Activated naive CD8-positive, alpha-beta T cell treated with anti-CD3 and anti-CD28 coated beads, Interleukin-2, amount 10 ng/mL, durations not matched to agents 7 days and 5 days (primary cell): ENCODE measurements at places on chromosomes 3 and 15. TPM values are rescaled to one million over a fixed set of nuclear protein-coding genes. Genes with fewer than 3 reads are reported as not detected.
A peak's percentile ranks its signal among the peaks of the same experiment; 100 is the strongest.

Gene FRMD5
- total RNA-seq = 0.26 TPM

Gene SLC28A2
- total RNA-seq = not detected

Gene SAMMSON
- total RNA-seq = not detected

Gene ANKUB1
- total RNA-seq = not detected

Gene GOLGA8K
- total RNA-seq = 4.0 TPM

Gene CLDN11
- total RNA-seq = not detected

Gene IMPG2
- total RNA-seq = 0.42 TPM

Gene ADIPOQ
- not detected for total RNA-seq

Gene TRPM7
- total RNA-seq = 47.0 TPM

Gene APBA2
- 65.1 TPM for total RNA-seq

- DNase-seq = no peak
These were observed 549.0 kb downstream of the IGSF11 start for GRCh38 chr3:118485693-118486092.

- DNase-seq = no peak
These were observed 53.3 kb upstream of the AMOTL2 start for GRCh38 chr3:134427400-134428111.

- DNase-seq = no peak
These were observed 38.4 kb downstream of the TMEM158 start for GRCh38 chr3:45187694-45188141.

DNA sequence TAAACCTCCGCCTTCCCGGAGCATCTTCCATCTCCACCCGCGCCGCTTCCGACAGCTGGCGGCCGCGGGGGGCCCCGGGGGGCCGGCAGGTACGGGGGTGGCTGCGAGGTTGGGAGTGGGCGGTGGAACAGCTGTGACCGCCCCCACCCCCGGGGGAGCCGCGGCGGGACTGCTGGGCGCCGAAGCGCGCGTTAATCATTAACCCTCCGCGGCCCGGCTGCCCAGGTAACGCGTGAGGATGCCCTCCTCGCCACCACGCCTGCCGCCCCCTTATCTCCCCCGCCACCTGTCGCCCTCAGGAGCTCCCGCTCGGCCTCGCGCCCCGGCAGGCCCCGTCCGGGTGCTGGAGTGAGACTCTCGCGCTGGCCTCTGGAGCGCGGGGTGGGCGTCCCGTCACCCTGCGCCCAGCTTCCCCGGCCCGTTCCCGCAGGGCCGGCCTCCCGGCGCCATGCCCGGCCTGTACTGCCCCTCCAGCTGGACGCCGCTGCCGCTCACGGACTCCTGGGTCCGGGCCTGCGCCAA is 757 bp downstream of the VWA5B2 start:
- DNase-seq = no peak

- no peak for DNase-seq
These were observed 135.0 kb upstream of the PRICKLE2 start for GRCh38 chr3:64360280-64360679.

- DNase-seq = no peak
These were observed at the start of gene LRRC31 for GRCh38 chr3:169869484-169870220. Gene LRRC31, minus strand, starts transcription at chr3:169869935. Its CDS starts 128 bp downstream, at chr3:169869807.

DNA sequence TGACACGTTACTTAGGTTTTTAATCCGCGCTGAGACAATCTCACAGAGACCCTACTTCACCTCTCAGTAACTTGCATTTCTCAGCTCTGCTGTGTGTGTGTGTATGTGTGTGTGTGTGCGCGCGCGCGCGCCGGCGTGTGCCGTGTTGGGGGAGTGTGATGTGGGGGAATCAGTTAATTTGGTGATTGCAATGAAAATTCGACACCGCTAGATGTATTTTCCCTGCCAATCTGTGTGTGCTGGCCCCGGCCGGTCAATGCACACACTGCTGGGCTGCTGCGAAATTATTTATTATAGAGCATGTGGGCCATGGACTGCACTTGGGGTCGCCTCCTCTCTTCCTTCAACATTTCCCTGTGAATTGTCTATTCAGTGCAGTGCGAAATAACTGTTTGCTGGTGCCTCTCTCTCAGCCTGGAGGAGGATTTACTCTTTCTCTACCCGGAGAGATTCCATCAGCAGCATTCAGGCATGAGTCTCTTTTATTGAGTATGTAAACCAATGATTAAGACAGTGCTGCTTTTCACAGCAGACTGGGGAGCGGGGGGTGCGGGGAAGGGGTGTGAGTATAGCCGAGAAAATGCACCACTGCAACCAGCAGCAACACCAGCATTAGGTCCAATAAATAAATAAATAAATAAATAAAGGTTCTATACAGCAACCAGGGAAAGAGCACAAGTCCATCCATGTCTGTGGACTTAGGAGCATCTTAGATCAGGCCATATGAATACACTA is 2.9 kb downstream of the CADM2 start:
- DNase-seq = no peak

- DNase-seq = no peak
These were observed 129.1 kb downstream of the NTRK3 start for GRCh38 chr15:88127432-88127790.

DNA sequence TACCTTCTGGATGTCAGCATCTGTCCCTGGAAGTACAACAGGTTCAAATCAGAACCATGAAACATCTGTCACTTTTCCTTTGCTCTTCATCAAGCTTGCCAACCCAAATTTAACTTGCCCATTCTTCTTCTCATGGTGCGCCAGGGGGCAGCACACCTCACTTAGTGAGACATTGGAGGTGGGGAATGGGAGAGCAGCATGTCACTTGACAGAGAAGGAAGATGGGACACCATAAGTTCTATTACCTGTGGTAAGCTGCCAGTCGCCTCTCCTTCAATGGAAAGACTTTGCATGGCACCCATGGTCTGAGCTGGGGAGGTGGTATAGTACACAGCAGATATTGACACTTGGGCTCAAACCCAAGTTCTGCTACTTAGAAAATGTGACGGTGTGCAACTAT is 2.9 kb downstream of the SCN5A start:
- no peak for DNase-seq

DNA sequence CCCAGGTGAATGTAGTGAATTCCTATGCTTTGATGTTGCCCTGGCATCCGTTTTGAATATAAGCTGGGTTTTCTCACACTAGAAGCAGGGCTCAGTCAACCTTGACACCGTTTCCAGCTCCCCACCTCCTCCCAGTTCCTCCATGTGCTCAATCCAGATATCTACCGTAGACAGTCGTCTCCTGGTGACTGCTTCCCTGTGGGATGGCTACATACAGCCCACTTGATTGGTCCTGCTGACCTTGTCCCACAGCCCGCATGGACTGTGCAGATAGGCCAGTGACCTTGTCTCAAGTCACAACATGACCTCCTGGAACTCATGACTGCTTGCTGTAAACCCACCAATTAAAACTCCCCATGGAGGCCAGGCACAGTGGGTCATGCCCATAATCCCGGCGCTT is 8.1 kb downstream of the SEMA7A start:
- no peak for DNase-seq

DNA sequence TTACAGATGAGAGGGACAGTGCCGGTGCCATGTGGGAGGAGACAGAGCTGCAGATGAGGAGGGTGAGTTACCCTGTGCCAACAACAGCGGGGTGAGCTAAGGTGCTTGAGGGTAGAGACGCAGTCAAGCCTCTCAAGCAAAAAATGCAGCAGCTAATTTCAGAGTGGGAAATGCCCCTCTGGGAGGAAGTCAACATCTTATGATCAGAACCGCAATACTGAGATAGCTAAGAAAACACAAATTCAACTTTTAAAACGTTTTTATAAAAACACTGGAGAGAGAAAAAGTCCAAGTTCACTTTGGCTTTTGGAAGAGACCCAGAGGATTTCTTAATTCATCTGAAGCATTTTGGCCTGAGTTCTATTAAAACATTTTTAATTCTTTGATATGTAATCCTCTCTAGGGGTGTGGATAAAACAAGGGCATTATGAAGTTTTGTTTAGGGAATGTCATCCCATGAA is 319.2 kb downstream of the SLC9A9 start:
- no peak for DNase-seq

DNA sequence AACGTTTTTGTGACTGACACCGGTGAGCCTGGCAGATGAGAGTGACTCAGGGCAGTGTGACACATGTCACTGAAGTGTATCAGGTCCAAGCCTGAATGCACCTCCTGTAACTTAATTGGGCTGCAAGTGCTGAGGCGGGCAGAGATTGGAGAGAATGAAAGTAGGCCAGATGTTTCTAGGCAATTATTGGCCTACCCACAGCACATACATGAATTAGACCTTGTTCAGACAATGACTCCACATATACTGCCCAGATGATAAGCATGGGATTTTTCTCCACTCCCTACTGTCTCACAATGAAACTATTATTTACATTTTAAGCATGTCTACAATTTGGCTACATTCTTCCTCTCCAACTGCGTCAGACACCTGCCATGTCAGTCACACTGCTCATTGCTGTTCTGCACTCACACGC is 187.3 kb upstream of the ZNF385D start:
- no peak for DNase-seq

DNA sequence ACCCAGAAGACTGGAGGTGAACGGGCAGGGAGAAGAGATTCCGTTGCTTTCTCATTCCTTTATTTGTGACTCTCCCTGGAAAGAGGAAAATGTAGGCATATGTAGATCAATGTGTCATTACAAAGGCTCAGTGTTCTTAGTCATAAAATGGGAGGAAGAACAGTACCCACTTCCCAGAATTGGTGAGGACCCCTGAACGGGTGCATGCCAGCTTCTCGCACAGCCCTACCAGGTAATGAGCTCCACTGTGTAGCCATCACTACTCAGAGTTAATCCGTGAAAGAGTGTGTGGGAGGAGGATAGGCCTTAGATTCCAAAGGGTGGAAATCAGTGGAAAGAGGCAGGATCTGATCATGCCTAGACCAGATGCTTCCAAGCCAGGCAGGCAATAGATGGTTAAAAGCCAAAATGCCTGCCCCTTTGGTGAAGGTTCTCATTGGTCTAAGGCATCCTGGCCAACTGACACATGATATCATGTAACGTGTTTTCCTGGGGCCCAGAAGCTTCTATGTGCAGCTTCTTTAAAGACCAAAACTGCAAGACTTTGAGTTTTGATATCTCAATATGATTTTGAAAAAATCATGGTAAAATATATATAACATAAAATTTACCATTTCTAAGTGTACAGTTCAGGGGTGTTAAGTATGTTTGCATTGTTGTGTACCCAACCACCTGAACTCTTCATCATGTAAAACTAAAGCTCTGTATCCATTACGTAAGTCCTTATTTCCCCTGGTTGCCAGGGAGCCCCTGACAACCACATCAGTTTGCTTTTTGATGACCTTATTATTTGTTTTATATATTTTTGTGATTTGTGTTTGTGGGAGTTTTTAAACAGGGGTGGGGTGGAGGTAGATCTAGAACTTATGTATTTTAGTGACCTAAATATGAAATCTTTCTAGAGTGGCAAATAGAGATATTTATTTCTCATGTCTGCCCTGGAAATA is 402.2 kb upstream of the CFAP20DC start:
- peak; percentile 37 for DNase-seq

- no peak for DNase-seq
These were observed 51.6 kb upstream of the THUMPD3 start for GRCh38 chr3:9311228-9311627.

DNA sequence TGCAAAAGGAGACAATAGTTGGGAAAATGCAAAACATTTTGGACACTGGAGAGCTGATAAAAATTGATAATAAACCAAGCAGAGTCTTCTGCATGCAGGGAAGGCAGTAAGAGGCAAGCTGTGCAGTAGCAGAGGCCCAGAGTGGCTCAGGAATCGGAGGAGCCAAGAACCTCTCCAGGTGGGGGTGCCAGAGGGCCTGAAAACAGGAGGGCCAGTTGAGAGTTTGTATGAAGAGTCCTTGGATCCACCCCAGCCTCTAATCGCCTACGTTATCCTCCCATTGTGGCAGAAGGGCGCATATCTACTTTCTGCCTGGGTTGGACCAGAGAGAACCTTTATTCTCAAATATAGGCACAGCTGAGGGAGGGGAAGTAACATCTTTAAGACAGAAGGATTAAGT is 48.9 kb upstream of the RBP1 start:
- DNase-seq = no peak

- DNase-seq = no peak
These were observed 56.3 kb upstream of the LRIG1 start for GRCh38 chr3:66557170-66557569.

- DNase-seq = no peak
These were observed 103.4 kb downstream of the SNRPN start for GRCh38 chr15:25058080-25058785.

DNA sequence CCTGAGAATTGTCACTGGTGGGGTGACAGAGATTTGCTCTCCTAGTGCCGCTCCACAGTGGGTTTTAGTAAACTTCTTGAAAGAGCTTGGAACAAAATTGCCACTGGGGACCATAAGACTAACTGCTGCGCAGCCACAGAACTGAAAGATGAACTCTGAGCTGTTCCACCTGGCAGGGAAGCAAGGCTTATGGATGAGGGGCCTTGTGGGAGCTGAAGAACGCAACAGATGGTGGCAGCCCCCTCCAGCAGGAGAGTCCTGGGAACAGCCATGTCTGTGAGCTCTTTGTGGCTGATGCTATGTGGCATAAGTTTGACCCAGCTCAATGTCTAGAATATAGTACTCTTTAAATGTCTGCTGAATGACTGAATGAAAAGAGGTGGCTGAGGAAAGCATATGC is 66.8 kb upstream of the C2CD4B start:
- DNase-seq = no peak
